CD4-positive, alpha-beta T cell treated with Interleukin-15 for 4 hours (primary cell): ENCODE measurements at places on chromosomes 13 and 19.
A peak's percentile ranks its signal among the peaks of the same experiment; 100 is the strongest.

DNA sequence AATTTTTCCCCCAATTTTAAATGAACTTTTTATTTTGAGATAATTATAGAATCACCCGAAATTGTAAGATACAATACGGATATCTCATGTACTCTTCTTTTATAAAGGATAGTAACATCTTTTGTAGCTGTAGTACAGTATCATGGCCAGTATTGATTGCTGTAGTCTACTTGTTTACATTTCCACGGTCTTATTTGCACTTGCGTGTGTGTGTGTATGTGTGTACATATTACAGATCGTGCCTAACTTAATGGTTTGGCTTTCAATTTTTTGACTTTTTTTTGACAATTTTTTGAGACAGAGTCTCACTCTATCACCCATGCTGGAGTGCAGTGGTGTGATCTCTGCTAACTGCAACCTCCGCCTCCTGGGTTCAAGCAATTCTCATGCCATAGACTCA, 6.7 kb downstream of the PAN3 start:
- DNase-seq, result no peak

DNA sequence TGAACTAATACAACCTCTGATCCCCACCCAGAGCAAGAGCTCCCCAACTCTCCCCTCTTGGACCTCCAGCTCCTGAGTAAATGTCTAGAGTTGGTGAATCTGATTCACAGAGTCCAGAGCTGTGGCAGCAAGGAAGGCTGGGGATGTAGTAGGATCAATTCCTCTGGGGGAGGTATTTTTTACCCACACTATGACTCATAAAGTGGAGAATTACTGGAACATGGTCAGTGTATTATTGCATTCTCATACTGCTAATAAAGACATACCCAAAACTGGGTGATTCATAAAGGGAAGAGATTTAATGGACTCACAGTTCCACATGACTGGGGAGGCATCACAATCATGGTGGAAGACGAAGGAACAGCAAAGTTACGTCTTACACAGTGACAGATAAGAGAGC, 496.7 kb downstream of the EFNB2 start:
- no peak for DNase-seq

- no peak for DNase-seq
Observed at GRCh38 chr13:99553033-99553432, 51.8 kb downstream of the TM9SF2 start.

GRCh38 chr13:96794669-96795068, 199.6 kb downstream of the OXGR1 start:
- DNase-seq, result no peak

DNA sequence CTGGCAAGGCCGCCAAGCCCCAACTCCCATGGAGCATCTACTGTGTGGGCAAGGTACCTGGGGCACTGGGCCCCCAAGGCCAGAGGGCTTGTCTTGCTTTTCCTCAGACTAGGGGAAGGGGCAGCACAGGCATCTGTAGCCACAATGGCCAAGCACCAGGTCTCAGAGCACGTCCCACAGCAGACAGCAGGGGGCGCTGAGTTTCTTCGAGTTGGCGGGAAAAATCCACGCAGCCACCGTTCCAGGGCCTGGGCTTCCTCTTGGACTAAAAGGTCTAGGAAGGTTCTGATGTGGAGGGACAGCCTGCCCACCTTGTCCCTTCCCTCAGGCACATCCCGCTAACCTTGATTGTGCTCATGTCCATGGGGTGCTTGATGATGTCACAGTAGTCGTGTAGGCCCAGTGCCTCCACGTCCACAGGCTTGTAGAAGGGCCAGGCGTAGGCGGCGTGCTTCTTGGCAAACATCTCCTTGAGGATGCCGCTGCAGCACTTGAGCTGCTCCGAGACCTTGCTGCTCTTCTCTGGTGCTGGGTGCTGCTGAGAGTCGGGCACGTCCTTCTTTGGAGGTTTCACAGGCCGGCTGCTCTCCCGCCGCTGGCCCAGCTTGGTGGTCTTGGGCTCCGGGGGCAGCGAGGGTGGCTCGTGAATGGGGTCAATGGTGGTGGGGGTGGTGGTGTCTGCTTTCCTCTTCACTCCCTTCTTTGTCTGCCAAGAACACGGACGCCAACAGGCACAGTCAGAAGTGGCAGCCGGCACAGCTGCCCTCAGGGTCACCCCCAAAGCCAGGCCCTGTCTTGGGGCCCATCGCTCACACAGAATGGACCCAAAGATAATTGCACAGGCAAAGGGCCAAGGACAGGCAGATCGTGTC, 32.0 kb upstream of the EPHX3 start:
- DNase-seq, result peak; percentile 64

- DNase-seq, result no peak
Observed at GRCh38 chr13:112828756-112829155, 138.9 kb downstream of the ATP11A start.

DNA sequence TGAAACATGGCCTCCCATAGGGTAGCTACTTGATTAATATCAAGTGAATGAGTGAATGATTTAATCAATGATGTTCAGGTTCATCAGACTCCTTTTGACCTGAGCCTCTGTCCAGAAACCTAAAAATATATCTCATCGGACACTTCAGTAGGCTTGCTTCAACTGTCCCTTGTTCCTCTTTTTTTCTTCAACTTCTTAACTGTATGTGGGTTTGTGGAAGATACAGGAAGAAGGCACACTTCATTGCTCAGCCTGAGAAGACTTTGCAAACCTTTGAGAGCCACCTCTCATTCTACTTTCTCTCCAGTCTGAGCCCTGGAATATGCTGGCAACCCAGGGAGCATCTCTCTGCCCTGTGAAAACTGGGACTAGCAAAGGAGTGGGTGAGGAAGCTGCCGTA, 557.0 kb downstream of the FGF9 start:
- DNase-seq, result no peak

DNA sequence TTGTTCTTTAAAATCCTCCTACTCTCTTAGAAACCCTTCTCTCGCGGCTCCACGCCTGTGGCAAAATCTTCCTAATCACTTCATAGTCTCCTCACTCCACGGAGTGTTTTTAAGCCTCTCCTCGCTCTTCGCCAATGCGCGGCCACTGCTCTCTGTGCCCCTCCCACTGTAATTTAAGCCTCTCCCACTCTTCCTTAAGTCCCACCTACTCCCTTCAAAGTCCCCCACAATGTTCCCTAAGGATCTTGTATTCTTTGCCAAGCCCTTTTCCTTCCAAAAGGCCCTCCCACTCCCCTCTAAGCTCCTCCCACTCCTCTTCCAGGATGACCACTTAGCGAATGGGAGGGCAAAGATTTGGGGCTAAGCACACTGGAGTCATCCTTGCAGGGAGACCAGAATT, 1.3 kb downstream of the FIZ1 start:
- no peak for DNase-seq

- DNase-seq, result no peak
Observed at GRCh38 chr19:58325311-58326022, 1.3 kb upstream of the ZSCAN22 start.

DNA sequence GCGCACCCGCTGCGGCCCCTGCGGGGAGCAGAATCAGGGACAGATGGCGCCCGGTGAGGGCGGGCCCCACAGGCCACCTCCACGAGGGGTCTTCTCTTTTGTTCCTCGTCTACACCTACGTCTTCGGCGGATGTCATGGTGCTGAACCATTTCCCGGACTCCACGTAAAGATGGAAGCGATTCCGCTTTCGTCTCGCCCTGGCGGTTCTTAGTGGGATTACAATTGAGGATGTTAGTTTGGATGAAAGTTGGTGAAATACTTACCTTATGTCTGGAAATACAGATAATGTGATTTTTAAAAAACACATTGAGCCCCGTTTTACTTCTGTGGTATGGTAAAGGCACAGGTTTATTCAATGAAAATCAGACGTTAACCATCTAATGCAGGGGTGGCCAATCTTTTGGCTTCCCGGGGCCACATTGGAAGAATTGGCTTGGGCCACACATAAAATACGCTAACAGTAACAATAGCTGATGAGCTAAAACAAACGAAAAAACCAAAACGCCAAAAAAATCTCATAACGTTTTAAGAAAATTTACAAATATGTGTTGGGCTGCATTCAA, 1.4 kb upstream of the ZMYM5 start:
- peak; percentile 84 for DNase-seq

GRCh38 chr13:79867254-79867653, 386.3 kb downstream of the NDFIP2 start:
- no peak for DNase-seq

DNA sequence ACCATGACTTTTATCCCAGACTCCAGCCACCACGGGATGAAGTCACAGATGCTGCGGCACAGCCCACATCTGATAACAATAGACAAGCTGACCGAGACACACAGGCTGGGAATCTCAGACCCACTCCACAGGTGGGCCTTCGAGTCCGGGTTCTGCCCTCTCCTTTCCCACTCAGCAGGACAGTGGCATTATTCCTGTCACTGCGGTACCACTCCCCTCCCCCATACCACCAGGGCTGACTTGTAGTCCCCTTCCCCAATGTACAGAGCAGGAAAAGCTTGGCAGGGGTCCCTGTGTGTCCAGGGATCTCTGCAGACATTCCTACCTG, 179 bp upstream of the AMER2 start:
- DNase-seq, result no peak

DNA sequence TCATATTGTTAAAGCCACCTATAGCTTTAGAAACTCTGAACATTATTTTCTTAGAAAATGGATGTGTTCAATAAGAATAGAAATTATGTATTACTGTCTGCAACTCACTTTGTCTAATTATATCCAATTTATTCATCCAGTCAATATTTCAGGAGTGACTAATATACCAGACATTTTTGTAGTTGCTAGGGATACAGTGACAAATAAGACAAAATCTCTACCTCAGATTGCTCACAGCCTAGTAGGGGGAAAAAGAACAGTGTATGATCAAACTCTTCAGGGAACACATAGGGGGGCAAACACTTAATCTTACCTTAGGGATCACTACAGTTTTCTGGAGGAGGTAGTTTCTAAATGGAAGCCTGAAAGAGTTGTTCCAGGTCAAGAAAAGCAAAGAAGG, 8.6 kb downstream of the BRCA2 start:
- DNase-seq, result no peak

- peak; percentile 91 for DNase-seq
Observed at GRCh38 chr19:10104665-10105508, 1.3 kb upstream of the PPAN start.

DNA sequence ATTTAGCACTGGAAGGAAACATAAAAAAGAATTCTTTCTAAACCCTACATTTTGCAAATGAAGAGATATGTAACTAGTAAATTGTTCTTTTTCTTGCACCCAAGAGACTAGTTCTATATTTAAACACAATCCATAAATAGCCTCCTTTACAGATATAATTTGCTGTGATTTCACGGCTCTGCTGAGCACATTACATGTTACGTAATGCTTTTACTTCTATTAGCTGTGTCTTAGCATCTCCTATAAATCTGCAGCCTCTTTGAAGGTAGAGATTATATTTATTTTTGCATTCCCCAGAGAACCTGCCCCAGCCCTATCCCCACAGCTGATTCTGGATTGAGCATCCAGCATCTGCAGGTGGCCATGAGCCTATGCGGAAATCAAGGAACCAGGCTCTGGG, 32.2 kb downstream of the LACC1 start:
- DNase-seq, result no peak

DNA sequence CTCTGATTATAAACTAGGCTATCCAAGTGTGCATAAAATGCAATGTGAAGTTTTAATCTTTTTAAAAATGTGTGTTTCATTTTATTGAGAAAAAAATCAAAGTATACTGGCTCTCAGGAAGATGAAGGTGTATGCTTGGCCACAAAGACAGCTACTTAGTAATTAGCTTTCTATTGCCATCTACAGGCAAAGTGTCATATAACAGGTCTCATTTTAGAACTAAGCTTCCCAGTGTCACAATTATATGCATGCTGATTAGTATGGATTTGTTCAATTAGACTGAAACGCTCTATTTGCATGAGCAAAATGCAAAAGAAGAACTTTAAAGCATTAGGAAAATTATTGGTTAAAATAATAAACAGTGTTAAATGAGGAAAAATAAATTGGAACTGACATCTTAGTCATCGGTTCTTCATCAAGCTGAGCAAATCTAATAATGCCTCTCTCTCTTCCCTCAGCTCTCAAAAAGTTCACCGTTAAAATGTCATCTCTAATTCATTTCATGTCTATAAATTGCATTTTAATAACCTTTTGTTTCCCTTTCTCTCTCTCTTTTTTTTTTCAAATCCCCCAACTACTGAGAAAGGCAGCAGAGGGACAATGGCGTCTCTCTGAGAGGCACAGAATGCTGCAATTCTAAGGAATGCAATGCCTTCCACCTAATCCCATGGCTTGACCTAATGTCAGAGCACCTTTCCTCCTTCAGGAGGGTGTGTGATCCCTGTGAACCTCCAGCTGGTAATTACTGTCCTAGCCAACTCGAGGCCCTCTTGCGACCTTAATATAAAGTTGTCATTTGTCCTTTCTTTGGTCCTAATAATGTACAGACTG, 313.1 kb upstream of the MAB21L1 start:
- DNase-seq, result no peak

- no peak for DNase-seq
Observed at GRCh38 chr13:23992781-23993679, 95.7 kb upstream of the C1QTNF9B start.

- no peak for DNase-seq
Observed at GRCh38 chr13:99956473-99957349, 14.9 kb downstream of the ZIC5 start.
